ENCODE measurements at places on chromosomes 3 and 15.

- DNase-seq = no peak
These were observed 71.0 kb downstream of the FILIP1L start for GRCh38 chr3:100043271-100043670.

DNA sequence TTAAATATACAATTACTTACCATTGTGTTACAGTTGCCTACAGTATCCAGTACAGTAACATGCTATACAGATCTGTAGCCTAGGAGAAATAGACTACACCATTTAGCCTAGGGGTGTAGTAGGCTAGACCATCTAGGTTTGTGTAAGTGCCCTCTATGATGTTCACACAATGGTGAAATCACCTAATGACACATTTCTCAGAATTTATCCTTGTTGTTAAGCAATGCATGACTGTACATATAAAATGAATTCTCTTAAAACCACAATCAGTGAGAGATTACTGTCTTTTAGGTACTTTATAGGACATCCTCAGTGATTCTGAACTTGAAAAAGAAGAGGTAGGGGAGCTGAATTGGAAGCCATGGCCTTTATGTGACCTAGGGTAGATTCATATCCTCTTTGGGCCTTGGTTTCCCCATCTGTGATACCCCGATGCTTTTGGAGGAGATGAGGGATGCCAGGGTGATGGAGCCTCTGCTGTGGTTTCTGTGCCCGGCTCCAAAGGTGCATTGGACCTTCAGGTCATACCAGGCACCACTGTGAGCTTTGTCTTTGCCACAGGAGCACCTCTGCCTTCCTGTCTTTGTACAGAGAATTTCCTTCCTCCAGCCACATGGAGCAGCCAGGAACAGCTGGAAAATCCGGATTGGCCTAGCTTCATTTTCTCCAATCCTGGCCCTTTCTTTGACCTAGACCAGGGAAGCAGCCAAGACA is 51.9 kb upstream of the FLNB start:
- no peak for DNase-seq

DNA sequence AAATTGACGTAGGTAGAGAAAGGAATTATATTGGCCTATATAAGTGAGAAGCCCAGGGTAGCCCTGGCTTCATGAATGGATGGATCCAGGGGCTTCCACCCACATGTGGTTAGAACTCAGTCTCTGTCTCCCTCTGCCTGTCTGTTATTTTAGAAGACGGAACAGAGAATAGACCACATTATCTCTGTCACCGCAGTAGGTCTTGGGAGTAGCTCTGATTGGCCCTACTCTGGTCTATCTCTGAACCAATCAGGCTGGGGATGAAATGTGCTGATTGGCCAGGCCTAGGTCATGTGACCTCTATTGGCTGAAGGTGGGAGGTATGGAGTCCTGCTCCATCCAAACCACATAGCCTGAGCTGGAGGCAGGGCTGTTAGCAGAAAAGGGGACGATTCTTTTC is 143.0 kb upstream of the PRR23C start:
- no peak for DNase-seq

- DNase-seq = no peak
These were observed 169.9 kb downstream of the MECOM start for GRCh38 chr3:169493521-169494141.

DNA sequence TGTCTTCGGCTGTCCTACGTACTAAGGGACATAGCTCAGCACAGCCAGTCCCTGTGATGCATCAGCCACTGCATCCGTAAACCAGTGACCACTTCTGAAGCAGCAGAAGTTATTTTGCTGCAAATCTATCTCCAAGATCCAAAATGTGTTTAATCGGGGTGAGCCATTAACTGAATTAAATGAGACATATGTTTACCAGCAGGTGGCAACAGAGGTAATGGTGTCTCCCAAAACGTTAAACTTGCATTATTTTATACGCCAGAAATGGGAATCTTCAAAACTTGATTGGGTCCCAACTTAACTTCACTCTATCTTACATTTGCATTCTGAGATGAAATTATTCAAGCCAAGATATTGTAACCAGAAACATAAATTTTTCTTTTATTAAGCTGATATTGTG is 75.3 kb upstream of the BOC start:
- DNase-seq = no peak

- no peak for DNase-seq
These were observed at the start of gene KBTBD12 for GRCh38 chr3:127915115-127915936. TSS of gene KBTBD12 (plus strand) at chr3:127915232. CDS start at chr3:127923062, 7,830 bp downstream.

DNA sequence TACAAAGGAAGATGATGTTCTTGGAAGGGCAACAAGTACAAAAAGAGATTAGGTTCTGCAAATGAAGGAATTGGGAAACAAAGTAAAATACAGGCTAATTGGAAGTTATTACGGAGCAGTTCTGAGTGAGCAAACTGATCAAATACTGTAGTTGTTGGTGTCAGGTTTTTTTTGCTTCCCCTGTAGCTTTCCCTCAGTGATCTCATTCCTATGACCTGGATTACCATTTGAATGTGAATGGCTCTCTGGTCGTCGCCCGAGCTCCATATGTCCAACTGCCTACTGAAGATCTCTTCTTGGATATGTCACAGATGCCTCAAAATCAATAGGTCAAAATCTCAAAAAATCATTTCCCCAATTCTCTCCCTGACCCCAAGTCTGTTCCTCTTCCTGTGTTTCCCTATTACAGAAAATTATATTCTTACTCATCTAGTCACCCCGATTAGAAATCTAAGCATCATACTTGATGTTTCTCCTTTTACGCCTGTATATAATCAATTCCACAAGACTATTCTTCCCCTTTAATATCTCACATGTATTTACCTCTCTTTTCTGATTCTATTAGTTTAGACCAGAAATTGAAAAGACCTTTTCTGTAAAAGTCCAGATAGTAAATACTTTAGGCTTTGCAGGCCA is 29.0 kb downstream of the GOLM2 start:
- DNase-seq = no peak

- no peak for DNase-seq
These were observed 29.4 kb downstream of the ABTB1 start for GRCh38 chr3:127702151-127702578.

DNA sequence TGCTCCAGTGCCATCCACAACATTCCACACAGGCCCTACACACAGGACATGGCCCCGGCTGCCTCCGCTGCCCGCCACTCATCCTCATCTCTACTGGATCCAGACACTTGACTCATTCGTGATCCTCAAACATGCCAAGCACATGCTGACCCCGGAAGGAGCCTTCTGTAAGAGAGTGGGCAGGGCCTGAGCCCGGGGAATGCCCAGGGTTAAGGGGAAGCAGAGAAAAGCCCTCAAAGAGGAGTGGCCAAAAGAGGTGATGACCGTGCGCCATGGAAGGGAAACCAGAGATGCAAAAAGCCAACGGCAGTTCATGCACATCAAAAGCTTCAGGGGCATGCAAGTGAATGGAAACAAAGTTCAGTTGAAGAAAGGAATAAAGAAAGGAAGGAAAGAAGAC is 46.1 kb downstream of the RFTN1 start:
- DNase-seq = no peak

- DNase-seq = no peak
These were observed 37.3 kb upstream of the TEX9 start for GRCh38 chr15:56327721-56328502.

DNA sequence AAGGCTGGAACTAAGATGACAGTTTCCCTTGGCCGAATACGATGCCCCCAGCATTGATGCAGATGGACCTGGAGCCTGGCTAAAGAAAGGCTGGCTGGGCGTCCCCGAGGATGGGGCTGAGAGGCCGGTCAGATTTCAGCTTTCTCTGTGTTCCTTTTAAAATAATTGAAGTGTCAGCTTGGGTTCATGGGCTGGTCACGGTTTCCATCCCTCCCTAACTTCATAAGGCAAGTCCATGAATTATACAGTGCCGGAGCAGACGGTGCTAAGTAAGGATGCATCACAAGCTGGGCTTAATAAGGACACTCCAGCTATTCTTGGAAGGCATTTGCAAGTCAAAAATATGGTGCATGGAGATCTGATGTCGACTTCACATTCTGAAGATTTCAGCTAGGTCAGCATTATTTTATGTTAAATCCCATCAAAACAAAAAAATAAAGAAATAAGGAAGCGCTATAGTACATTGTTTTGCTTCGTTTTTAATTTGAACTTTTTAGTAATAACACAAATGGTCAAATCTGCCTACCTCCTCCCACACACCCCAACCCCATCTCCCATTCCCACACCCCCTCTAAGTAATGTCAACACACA is 220.8 kb downstream of the RPLP1 start:
- no peak for DNase-seq

DNA sequence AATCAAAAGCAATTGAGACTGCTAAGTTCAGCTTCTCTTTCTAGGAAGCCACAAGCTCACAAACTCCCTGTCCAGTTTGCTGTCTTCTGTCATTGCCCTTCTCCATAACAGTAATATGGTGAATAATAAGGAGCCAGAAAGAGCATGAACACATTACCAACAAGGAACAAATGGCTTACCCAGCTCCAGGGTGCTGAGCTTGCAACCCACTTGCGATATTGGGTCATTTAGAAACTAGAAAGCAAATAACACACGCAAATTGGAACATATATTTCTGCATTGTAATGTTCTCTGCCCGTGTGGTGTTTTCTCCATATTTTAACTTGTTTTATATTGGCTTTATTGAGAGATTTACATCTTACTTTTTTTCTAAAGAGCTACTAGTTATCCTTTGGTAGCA is 325.3 kb downstream of the GBE1 start:
- DNase-seq = no peak

- no peak for DNase-seq
These were observed 295 bp downstream of the ZWILCH start for GRCh38 chr15:66505430-66505811.

DNA sequence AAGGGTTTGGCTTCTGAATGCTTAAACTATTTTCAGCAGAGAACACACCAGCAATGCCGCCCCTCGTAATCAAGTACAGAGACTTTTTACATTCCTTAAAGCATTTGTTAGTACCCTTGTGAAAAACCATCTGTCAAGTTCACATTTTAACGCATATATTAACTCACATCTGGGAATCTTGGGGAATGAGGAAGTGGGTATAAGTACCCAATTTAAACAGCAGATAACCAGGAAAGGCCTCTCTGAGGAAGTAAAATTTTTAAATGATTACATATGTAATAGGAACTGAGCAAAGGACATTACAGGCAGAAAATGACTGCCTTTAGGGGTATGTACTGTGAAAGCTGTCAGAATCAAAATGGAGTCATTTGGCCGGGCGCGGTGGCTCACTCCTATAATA is 12.8 kb upstream of the CFAP44 start:
- no peak for DNase-seq

- no peak for DNase-seq
These were observed 58.4 kb upstream of the GOLIM4 start for GRCh38 chr3:168154089-168154488.

- DNase-seq = no peak
These were observed 391.5 kb downstream of the RAP2B start for GRCh38 chr3:153553605-153553945.

DNA sequence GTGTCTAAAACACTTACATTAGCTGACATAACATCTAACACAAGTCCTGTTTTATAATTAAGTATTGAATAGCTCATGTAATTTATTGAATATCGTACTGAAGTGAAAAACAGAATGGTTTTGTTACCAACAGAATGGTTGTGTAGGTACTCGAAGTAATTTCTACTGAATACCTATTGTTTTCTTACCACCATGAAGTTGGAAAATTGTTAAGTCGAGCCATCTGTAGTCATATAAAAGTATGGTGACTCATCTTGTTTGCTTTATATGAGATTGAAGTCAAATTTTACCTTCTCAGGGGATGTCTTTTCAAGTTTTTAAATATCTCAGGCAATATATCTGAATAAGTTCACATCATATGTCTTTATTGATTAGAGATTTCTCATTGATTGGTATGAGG is 37.6 kb downstream of the PIAS1 start:
- no peak for DNase-seq

DNA sequence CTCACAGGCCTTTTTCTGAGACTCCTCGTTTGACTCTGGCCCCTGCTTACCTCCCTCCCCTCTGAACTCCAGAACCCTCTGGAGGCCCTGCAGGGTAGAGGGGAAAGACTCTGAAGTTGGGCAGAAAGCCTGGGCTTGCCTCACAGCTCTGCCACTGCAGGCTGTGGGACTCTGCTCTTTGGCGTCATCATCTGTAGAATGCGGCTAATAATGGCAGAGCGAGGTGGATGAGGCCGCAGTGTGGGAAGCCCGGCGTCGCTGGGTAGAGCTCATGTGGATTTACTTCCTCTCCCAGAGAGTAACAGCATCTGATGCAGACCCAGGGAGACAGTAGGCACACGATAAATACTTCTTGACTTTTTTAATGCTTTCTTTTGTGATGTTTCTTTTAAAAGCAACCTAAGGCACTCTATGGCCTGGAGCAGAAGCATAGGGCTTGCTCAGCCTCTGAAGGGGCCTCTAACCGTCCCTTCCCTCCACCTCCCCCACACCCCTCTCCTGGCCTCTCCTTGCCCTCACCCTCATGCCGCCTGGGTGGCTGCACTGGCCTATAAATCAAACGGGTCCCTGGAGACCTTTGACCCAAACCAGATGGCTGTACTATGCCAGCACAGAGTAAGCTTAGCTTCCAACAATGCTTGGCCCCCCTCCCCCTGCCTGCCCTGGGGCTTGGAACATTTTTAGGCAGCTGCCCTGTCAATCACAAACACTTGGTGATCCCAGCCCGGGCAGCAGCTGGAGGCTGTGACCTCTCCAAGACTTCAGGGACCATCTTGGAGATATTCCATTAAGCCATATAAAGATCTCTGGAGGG is 32.9 kb downstream of the SPSB4 start:
- no peak for DNase-seq

DNA sequence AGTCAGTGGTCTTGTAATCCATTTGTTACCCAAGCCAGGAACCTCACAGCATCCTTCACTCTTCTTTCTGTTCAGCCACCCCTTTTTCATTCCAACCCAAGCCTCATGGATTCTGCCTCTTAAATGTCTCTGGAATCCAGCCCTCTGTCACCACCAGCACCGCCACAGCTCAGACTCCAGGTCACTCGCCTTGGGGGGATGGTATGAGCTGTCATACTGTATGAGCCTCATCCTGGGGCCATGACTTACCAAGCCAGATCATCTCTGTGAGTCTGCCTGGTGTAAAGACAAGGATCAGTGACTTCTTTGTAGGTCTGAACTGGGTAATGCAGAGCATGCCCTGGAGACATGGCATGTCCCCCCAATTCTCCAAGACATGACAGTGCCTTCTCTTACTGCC is 79.6 kb downstream of the PGPEP1L start:
- no peak for DNase-seq

- no peak for DNase-seq
These were observed 44.2 kb downstream of the GSK3B start for GRCh38 chr3:120049881-120050539.

GRCh38 chr3:150073031-150073430 is 102.3 kb upstream of the PFN2 start:
- no peak for DNase-seq
